Prostate gland (tissue), 2 donors: ENCODE measurements at places on chromosomes 2 and 18. TPM values are rescaled to one million over a fixed set of nuclear protein-coding genes. Genes with fewer than 3 reads are reported as not detected.

The DES gene
- total RNA-seq = 1,742 TPM

The CDK15 gene
- not detected for total RNA-seq

The POTEC gene
- not detected for total RNA-seq

The GAREM2 gene
- total RNA-seq = 3.5 TPM

- peak; percentile 67 for DNase-seq
Measured at GRCh38 chr18:24397131-24397693, 412 bp downstream of the OSBPL1A start.

GRCh38 chr2:1081451-1082225 lies 131.0 kb downstream of the SNTG2 start:
- DNase-seq = peak; percentile 44

- no peak for DNase-seq
Measured at GRCh38 chr2:151630372-151630771, 103.9 kb downstream of the NEB start.

DNA sequence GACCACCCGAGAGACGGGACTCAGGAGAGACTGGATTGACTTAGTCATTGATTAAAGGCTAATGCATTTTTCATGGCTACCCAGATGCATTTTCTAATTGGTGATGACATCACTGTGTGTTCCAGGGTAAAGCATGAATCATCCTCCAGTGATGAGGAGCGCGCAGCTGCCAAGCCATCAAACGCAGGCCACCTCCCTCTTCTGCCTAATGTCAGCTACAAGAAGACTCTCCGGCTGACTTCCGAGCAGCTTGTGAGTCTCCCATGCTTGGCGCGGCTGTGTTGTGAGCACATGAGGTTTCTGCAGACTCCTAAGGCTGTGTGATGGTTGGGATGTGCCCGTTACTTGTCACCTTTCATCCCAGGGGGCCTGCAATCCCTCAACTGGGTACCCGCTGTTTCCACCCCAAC lies 56.4 kb downstream of the LPIN1 start:
- no peak for DNase-seq

DNA sequence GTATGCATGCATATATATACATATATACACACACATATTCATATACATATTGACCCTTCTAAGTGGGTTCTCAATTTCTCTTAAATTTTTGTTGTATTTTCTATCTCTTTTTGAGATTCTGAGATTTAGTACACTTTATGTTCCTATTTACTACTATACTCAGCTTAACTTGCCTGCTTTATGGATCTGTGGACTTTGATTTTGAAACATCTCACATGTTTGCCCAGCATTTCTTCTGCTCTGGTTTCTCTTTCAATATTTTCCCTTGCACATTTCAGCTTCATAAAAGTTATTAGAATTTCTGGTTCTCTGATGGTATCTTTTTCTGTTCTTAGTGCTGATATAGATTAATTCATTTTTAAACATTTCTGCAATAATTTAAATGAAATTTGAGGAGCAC lies 380.6 kb downstream of the SPAG16 start:
- no peak for DNase-seq

DNA sequence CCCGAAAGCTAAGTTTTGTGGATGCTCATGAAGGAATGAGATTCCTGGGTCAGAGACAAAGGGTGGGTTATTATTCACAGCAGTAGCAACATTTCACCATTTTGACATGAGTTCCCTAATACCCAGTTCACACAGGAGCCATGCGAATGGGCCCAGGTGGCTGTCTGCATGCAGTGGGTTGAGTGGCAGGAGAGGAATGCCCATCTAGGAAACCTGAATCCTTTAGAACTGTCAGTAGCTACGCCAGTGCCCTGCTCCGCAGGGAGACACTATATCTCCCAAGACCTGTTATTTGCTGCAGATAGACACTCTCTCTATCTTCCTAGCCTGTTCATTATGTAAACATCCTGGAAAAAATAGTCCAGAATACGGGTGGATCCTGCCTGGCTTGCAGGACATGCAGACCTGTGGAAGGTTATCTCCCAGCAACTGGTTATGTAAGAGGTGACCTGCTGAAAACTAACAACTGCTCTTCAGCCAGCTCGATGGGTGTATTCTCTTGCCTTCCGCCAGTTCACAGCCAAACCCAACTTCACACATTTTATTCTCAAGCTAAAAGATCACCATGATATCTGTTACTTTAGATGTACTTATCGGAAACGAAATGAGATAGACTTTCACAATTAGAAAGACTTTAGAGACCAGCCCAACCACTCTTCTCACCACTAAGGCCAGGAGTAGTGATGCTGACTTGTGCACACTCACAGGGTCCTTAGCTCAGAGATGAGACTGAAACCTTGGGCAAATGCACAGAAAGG lies 59.1 kb downstream of the MBP start:
- DNase-seq = no peak

GRCh38 chr18:55402731-55403405 lies 185.1 kb downstream of the TCF4 start:
- DNase-seq = no peak

DNA sequence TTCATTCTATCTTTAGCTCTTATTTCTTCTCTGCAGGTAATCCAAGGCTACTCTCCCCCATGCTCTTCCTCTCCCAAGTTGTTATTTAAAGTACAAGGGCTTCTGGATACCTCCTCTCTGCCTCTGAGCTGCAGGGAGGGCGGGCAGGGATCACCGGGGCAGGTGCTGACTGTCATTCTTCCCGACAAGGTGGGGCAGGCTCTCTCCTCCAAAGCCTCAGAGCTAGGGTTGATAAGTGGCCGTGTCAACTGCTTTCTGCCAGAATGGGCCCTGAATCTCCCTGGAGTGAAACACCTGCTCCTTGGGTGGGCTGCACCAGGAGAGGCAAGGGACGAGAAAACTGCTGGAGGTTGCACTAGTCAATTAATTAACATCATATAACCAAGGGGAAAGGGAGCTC lies 250.3 kb downstream of the SLC4A3 start:
- DNase-seq = no peak

- no peak for DNase-seq
Measured at GRCh38 chr2:191299866-191300265, 54.7 kb downstream of the MYO1B start.

- no peak for DNase-seq
Measured at GRCh38 chr2:63054841-63055225, 4.2 kb downstream of the OTX1 start.

DNA sequence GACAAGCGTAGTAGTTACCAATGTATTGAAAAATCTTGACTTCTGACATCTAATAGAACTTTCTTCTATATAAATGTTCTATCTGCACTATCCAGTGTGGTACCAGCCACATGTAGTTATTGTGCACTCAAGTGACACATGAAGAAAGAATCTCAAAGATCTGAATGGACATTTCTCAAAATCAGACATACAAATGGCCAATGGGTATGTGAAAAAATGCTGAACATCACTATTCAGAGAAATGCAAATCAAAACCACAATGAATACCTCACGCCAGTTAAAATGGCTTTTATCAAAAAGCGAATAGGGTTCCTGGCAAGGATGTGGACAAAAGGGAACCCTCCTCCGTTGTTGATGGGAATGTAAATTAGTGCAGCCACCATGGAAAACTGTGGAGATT lies 37.5 kb upstream of the SMCHD1 start:
- no peak for DNase-seq

DNA sequence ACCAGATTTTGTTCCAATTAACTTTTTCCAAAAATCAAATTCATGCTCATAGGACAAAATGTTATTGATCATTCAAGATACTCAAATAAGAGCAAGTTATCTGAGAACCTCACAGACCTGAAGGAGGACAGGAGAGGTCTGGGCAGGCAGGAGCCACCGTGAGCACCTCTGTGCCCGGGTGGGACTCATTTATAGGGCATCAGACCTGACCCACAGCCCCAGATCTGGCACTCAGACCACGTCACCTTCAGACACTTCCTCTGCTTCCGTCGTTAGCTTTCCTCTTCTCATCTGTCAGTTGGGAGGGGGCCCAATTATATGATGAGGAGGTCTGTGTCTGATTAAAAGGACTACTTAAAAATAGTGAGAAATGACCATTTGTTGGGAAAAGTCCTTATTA lies 169.4 kb downstream of the EIPR1 start:
- no peak for DNase-seq

DNA sequence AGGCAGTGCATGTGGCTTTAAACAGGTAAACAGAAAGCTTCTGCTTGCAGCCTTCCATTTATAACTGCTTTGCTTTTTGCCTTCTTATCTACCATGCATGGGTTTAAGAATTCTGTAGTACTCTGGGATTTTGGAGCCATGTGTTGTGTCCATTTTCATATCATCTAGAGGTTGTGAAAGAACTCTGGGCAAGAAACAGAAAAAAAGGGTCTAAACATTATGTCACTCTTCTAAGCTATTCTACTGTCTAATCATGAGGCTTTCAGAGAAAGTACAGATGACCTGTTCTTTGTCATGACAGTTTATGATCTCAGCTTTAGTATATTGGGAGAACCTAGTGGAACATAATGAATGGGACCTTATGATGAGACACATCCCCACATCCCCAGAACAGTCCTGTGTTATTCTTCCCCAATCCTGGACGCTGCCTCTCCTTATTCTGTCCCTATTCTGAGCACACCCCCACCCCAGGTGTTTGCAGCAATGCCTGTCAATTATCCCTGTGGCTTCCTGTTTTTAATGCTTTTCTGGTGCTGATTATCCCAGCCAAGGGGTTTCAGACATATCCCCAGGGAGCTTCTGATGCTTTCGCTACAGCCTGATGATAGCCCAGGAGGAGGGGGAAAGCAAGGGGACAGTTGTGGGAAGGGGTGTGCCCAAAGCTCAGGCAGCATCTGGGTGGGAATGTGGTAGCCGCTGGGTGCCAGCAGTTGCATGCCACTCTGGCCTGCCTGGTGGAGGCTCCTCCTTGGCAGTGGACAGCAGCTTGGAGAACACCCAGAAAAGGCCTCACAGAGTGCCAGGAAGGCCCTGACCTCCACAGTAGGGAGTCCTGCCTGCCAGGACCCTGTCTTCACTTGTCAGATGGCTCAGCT lies 169.5 kb upstream of the MAP3K20 start:
- DNase-seq = no peak

DNA sequence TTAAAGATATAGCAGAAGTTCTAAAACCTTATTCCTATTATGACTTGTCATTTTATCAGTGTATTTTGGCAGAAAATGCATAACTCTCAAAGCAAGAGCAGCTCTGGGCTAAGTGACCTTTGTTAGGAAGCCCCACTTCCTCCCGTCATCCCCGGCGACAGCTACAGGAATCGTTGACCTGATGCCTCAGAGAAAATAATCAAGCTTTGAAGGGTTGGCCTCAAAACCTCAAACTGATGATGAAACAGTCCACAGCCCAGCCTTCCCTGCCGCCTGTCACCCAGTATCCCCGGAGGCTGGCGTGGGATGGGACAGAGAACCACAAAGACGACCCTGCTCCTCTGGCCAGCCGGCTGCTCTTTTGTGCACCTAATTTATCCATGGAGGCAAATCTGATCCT lies 65.3 kb downstream of the KCNF1 start:
- no peak for DNase-seq

DNA sequence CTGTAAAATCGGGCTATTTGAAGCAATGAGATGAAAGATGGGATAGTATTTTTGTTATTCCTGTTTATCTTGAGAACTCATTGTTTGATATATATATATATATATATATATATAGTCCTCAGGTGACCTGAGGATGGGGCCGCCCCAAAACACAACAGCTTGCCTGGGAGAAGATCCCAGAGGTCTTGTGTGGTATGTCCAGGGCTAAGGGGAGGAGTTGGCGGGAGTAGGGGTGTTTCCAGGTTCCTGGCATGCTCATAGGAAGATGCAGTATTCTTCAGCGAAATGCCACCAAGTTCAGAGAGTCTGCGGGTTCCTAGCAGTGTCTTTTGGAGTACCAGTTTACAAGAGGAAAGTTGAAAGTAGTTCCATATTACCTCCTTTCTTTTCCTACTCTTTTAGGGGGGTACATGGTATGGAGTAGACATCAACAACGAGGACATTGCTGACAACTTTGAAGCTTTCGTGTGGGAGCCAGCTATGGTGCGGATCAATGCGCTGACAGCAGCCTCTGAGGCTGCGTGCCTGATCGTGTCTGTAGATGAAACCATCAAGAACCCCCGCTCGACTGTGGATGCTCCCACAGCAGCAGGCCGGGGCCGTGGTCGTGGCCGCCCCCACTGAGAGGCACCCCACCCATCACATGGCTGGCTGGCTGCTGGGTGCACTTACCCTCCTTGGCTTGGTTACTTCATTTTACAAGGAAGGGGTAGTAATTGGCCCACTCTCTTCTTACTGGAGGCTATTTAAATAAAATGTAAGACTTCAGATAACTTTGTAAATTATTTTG lies 18.3 kb downstream of the CCT7 start:
- no peak for DNase-seq

DNA sequence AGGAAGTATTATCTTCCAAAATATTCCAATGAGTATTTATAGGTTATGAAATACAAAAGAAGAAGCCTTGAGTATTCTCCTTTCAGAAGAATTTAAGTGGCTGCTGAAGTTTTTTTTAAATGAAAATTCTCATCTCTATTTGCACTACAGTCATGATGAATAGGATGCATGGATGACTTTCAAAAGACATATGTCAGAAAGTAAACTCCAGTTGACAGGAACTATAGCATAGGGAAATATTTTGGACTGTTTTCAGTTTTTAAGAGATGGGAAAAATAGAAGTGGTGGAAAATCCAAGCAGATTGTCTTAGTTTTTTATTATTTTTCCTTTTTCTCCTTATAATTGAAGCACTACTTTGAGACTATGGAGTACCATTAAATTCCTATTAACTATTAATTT lies 825.1 kb upstream of the FSHR start:
- no peak for DNase-seq

GRCh38 chr2:7749895-7750559 lies 832.8 kb downstream of the RNF144A start:
- no peak for DNase-seq

- DNase-seq = no peak
Measured at GRCh38 chr2:109456776-109457175, 157.0 kb downstream of the SEPTIN10 start.

- no peak for DNase-seq
Measured at GRCh38 chr2:178109813-178110212, 2.4 kb upstream of the RBM45 start.

- DNase-seq = no peak
Measured at GRCh38 chr2:216350214-216350791, 22.0 kb downstream of the MARCHF4 start.

DNA sequence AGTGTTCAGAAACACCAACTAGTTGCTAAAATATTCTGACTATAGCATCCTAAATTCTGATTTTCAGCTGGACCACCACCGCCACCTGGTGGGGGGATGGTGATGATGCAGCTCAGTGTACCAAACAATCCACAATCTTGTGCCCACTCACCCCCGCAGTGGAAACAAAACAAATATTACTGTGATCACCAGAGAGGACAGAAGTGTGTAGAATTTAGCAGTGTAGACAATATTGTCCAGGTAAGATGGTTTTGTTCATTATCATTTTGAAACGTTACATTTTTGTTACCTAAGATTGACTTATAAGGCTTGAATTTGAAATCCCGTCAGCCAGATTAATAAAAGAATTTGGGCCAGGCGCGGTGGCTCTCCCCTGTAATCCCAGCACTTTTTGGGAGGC lies 31.7 kb upstream of the UBXN4 start:
- DNase-seq = peak; percentile 34
